ENCODE measurements at places on chromosomes 4 and X. TPM values are rescaled to one million over a fixed set of nuclear protein-coding genes. Genes with fewer than 3 reads are reported as not detected.

DNA sequence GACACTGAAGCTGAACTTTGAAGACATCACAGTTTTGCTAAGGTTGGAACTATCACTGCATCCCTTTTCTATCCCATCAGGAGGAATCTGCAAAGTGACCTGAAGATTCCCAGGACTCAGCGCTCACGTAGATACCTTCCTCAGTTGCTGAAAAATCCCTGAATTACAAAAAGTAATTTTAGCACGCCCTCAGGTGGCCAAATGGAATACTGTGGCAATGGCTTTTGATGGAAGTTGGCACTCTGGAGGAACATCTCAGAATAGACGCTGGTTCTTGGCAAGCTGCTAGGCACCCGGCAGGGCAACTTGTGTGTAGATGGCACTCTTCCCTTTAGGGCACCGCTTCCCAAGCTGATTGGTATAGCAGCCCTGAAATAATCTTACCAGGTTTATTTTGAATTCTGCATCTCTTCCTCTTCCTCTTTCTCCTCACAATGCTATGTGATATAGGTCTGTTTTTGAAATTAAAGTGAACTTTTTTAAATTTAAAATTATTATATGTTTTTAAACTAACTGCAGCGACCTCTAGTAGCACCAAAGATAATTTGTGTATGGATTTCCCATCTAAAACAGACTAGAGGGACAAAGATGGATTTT is 16.3 kb upstream of the ESX1 start:
- no peaks in the 10 kb centered on the region for H3K4me1 ChIP-seq
- H3K36me3 ChIP-seq: no peaks in the 10 kb centered on the region
- H3K27me3 ChIP-seq: peaks cover 6% of the 10 kb centered on the region
- peak overlapping the region; percentile 37 for H3K4me3 ChIP-seq
- DNase-seq: peak; percentile 39
- no peak overlapping the region for H3K27ac ChIP-seq

- H3K27me3 ChIP-seq: no peaks in the 10 kb centered on the region
- H3K4me1 ChIP-seq: no peaks in the 10 kb centered on the region
- no peak for DNase-seq
- H3K36me3 ChIP-seq: no peaks in the 10 kb centered on the region
- H3K27ac ChIP-seq: no peak overlapping the region
- no peak overlapping the region for H3K4me3 ChIP-seq
Measured at GRCh38 chr4:57064811-57065711, 45.1 kb downstream of the IGFBP7 start.

- no peaks in the 10 kb centered on the region for H3K36me3 ChIP-seq
- H3K27me3 ChIP-seq: no peaks in the 10 kb centered on the region
- no peak overlapping the region for H3K4me3 ChIP-seq
Measured at GRCh38 chrX:14266705-14267104, 237.0 kb upstream of the GEMIN8 start.

DNA sequence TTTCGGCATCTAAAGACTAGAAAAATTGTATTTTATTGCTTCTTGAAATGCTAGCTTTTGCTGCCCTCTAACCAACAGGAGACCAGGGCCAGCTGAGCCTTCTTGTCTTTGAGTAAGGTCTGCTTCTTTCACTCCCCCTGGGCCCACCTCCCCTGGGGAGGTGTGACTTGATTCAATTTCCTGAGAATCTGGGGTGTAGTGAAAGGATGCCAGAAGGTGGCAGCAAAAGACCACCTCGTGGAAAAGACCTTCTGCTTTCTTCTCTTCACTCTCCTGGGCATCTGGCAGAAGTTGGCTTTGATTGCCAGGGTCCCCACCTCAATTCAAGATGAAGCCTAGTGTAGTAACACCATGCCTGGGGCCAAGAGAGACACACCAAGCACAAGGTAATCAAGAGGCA is 96.5 kb upstream of the MAOA start:
- no peak overlapping the region for H3K4me3 ChIP-seq
- peak; percentile 4 for DNase-seq
- H3K27me3 ChIP-seq: no peaks in the 10 kb centered on the region
- no peaks in the 10 kb centered on the region for H3K4me1 ChIP-seq
- H3K27ac ChIP-seq: no peak overlapping the region
- H3K36me3 ChIP-seq: no peaks in the 10 kb centered on the region

DNA sequence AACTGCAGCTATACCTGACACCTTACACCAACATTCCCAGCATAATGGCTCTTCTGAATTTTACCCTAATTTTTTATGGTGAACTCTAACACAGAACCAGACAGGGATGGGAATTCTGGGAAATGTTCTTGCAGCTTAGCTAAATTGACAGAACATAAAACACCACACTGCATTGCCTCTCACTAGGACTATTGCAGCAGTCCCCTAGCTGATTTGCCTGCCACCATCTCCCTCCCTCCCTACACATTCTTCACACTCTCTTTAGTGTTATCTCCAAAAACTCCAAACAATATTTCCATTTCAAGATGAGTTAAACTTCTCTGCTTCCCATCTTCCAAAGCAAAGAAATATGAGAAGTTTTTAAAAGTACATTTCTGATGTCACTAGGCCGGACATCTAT is 733.9 kb upstream of the INTU start:
- no peaks in the 10 kb centered on the region for H3K4me1 ChIP-seq
- no peak overlapping the region for H3K27ac ChIP-seq
- H3K27me3 ChIP-seq: no peaks in the 10 kb centered on the region
- no peaks in the 10 kb centered on the region for H3K36me3 ChIP-seq

DNA sequence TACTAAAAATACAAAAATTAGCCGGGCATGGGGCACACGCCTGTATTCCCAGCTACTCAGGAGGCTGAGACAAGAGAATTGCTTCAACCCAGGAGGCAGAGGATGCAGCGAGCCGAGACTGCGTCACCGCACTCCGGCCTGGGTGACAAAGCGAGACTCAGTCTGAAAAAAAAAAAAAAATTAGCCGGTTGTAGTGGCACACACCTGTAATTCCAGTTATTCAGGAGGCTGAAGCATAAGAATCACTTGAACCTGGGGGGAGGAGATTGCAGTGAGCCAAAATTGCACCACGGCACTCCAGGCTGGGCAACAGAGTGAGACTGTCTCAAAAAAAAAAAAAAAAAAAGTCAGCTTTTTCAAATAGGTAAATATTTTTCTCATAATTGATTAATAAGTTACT is 71.9 kb downstream of the WDFY3 start:
- H3K4me1 ChIP-seq: no peaks in the 10 kb centered on the region
- H3K27ac ChIP-seq: no peak overlapping the region
- no peak overlapping the region for H3K4me3 ChIP-seq
- no peaks in the 10 kb centered on the region for H3K27me3 ChIP-seq
- DNase-seq: no peak

- DNase-seq: peak; percentile 4
- H3K27ac ChIP-seq: no peak overlapping the region
- H3K4me1 ChIP-seq: no peaks in the 10 kb centered on the region
- no peaks in the 10 kb centered on the region for H3K27me3 ChIP-seq
- no peaks in the 10 kb centered on the region for H3K36me3 ChIP-seq
Measured at GRCh38 chr4:16253127-16253960, 27.1 kb upstream of the TAPT1 start.

GRCh38 chr4:182600856-182601255 is 316.3 kb downstream of the DCTD start:
- H3K4me1 ChIP-seq: no peaks in the 10 kb centered on the region
- H3K27me3 ChIP-seq: no peaks in the 10 kb centered on the region
- no peak overlapping the region for H3K27ac ChIP-seq
- H3K4me3 ChIP-seq: no peak overlapping the region
- H3K36me3 ChIP-seq: no peaks in the 10 kb centered on the region

DNA sequence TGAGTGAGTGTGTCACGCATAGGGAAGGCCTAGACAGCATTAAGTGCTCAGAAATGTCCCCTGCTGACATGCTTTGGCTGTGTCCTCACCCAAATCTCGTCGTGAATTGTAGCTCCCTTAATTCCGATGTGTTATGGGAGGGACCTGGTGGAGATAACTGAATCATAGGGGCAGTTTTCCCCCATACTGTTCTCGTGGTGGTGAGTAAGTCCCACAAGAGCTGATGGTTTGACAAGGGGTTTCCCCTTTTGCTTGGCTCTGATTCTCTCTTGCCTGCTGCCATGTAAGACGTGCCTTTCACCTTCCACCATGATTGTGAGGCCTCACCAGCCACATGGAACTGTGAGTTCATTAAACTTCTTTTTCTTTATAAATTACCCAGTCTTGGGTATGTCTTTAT is 78.0 kb downstream of the NSUN7 start:
- H3K4me1 ChIP-seq: no peaks in the 10 kb centered on the region
- H3K27me3 ChIP-seq: no peaks in the 10 kb centered on the region
- H3K36me3 ChIP-seq: no peaks in the 10 kb centered on the region
- no peak for DNase-seq

DNA sequence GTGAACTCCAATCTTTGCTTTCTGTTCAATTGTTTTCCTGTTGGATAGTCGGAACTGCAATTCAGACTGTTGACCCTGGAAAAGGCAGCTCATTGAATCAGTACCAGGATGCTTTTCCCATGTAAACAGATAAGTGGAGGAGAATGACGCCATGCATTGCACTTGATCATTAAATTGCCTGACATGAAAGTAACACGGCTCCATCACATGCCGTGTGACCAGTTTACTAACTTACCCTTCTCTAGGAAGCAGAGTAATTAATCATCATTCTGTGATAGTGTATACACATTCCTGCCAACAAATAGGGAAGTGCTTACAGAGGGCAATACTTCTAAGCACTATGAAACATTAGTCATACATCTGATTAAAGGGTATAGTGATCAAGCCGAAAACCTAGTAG is 101.4 kb downstream of the PPARGC1A start:
- no peaks in the 10 kb centered on the region for H3K36me3 ChIP-seq
- no peaks in the 10 kb centered on the region for H3K27me3 ChIP-seq
- H3K27ac ChIP-seq: no peak overlapping the region
- no peaks in the 10 kb centered on the region for H3K4me1 ChIP-seq
- DNase-seq: no peak

DNA sequence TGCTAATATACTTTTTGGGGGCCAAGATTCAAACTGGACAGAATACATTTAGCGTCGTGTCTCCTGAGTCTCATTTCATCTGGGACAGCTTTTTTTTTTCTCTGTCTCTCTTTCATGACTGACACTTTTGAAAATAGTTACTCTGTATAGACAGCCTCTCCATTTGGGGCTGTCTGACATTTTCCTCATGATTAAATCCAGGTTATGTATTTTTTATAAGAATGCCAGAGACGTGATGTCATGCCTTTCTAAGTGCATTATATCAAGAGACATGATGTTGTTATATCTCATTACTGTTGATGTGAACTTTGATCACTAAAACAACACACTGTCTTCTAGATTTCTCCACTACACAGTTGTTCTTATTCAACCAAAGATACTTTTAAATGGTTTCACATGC is 199.0 kb downstream of the BANK1 start:
- no peak overlapping the region for H3K4me3 ChIP-seq
- H3K4me1 ChIP-seq: no peaks in the 10 kb centered on the region
- H3K27me3 ChIP-seq: no peaks in the 10 kb centered on the region
- no peaks in the 10 kb centered on the region for H3K36me3 ChIP-seq
- DNase-seq: no peak
- no peak overlapping the region for H3K27ac ChIP-seq

DNA sequence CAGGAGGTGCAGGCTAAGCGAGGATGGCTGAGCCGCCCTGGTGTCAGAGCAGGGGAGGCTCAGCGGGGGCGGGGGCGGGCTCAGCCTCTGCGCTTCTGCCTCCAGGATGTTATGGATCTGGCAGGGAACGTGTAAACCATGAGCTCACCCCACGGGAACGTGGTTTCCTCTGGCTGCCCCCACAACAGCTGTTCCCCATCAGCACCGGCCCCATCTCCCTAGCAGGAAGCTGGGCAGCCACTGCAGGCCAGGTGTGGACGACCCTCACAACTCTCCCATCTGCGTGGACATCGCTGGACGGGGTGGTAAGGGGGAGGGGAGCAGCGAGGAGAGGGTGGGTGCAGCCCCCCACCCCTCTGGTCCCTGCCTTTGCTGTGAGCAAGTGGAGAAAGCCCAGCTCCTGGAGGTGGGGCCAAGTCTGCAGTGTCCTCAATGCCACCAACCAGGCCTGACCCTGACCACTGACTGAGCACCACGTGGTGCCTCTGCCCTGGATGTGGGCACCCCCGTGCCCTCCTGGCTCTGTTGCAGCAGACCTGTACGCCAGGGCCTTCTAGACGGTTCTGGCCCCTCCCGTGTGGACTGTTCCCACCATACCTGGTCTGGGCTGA is 28.1 kb upstream of the SPON2 start:
- H3K27me3 ChIP-seq: no peaks in the 10 kb centered on the region
- DNase-seq: no peak
- H3K36me3 ChIP-seq: no peaks in the 10 kb centered on the region
- H3K4me1 ChIP-seq: peaks cover 3% of the 10 kb centered on the region
- no peak overlapping the region for H3K4me3 ChIP-seq

- no peaks in the 10 kb centered on the region for H3K36me3 ChIP-seq
- H3K4me1 ChIP-seq: no peaks in the 10 kb centered on the region
- H3K27me3 ChIP-seq: no peaks in the 10 kb centered on the region
- no peak for DNase-seq
Measured at GRCh38 chr4:88583631-88584470, 8.4 kb upstream of the HERC3 start.

- H3K4me1 ChIP-seq: no peaks in the 10 kb centered on the region
- H3K27ac ChIP-seq: no peak overlapping the region
- no peak for DNase-seq
- H3K36me3 ChIP-seq: no peaks in the 10 kb centered on the region
Measured at GRCh38 chr4:144611850-144612249, 34.1 kb upstream of the HHIP start.

DNA sequence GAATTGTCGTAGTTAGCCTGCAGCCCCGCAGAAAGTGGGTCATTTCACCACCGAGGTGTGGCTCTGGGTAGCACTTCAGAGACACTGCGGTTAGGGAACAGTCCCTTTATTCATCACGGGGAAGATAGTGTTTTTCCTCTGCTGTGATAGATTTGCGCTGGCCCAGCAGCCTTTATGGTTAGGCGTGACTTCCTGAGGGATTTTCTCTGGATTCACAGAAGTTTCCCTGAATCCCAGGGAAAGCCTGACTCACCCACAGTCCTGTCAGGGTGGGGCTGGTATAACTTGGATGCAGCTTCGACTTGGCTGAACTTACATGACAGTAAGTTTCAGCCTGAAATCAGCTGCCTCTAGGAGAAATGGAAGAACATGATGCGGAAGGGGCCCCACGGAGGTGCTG is 196.3 kb upstream of the HHIP start:
- H3K4me3 ChIP-seq: no peak overlapping the region
- H3K36me3 ChIP-seq: no peaks in the 10 kb centered on the region
- H3K27me3 ChIP-seq: no peaks in the 10 kb centered on the region
- no peak for DNase-seq

DNA sequence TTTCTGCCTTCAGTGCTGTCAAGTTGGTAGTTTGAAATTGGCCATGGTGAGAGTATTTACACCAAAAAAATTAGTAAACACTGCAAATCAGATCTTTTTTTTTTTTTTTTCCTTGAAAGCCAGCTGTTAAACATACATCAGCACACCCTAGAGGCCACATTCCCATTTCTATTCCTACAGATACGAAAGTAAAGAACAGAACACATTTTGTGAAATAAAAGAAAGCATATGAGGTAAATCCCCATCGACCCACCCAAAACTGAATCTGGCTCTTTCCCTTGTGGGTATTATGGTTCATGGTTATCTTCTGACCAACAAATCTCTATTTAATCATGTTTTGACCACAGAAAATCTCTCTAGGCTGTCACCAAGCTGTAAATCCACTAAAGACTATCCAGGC is 41.8 kb upstream of the AP1AR start:
- H3K4me3 ChIP-seq: no peak overlapping the region
- no peaks in the 10 kb centered on the region for H3K4me1 ChIP-seq
- H3K27ac ChIP-seq: no peak overlapping the region
- no peaks in the 10 kb centered on the region for H3K36me3 ChIP-seq
- H3K27me3 ChIP-seq: no peaks in the 10 kb centered on the region

The CT83 gene
- total RNA-seq: not detected

The NDP gene
- total RNA-seq: not detected

The GPR143 gene
- total RNA-seq: not detected

The ARSJ gene
- total RNA-seq: 43.9 TPM

The PGAM4 gene
- not detected for total RNA-seq

The ATOH1 gene
- not detected for total RNA-seq

The CCKAR gene
- total RNA-seq: not detected

Measured in Panc1 (cell line).